ENCODE measurements at places on chromosomes 11 and 22.
A peak's percentile ranks its signal among the peaks of the same experiment; 100 is the strongest.

GRCh38 chr22:46006379-46007002, 29.5 kb upstream of the WNT7B start:
- DNase-seq, result peak; percentile 98

DNA sequence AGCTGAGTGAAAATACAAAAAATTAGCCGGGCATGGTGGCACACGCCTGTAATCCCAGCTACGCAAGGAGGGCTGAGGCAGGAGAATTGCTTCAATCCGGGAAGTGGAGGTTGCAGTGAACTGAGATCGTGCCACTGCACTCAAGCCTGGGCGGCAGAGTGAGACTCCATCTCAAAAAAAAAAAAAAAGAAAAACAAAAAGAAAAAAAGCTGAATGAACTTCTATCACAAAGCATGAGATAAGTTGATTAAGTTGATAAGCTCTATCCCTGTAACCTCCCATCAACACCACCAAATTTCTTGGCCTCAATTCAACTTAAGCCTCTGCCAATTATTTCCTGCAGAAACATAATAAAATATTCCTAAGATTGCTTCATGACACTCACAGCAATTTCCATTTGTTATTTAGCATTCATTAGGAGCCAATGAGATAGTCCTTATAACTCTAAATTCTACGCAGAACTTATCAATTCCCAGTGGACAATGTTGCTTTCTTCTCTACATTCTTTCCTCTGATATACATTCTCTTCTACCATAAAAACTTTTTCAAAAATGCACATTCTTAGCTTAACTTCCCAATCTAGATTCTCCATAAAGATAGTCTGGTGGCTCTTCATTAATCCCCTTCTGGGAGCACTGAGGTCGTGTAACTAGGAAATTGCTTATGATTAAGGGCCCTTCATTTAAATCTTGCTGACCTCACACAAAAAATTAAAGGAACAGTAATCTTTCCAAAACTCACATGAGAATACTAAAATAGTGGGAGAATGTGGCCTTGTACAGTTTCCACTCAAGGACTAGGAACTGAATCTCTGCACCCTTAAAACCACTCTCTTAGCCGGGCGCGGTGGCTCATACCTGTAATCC, 2.9 kb downstream of the AMBRA1 start:
- DNase-seq, result no peak

GRCh38 chr11:28133146-28133545, 25.0 kb downstream of the METTL15 start:
- DNase-seq, result no peak

- DNase-seq, result no peak
These were observed 21.2 kb downstream of the A4GALT start for GRCh38 chr22:42699281-42699975.

DNA sequence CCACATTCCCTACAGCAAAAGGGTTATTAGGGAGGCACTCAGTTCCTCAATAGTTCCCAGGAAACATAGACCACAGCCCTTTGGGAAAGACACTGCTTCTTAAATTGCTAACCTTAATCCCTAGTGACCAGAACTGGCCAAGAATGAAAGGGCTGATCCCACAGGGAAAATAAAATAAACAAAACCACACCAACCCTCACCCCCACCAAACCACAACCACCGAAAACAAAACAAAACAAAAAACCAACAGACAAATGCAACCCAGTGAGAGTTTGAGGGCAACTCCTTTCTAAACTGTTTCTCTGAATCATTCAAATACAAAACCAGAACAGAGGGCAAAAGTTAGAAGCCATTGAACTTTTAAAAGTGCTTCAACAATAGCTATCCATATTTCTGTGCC, 57.2 kb downstream of the NAV2 start:
- DNase-seq, result peak; percentile 87

Measured in SJCRH30 (cell line).